HFF-Myc (cell line): ENCODE measurements at places on chromosomes 6 and 20.

GRCh38 chr20:21614980-21615379 lies 90.5 kb upstream of the PAX1 start:
- no peak for DNase-seq

DNA sequence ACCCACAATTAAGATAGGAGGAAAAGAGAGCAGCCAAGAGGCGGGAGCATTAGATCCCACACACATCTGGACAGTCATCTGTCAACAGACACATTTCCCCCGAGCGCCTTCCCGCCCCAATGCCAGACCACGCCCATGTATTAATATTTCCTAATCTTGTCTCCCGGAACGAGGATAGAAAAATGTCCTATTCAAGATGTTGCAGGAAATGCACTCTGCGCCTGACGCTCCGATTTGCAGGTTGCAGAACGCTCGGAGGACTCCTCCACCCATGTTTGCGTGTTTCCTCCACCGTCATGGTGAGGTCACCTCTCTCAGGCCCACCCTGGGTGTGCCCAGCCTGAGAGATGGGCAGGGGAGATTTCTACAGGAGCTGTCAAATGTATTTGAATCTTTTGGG lies 215.2 kb downstream of the TAF4 start:
- no peak for DNase-seq

- DNase-seq = no peak
These were observed 12.1 kb downstream of the SRXN1 start for GRCh38 chr20:640674-641515.

- no peak for DNase-seq
These were observed 104.9 kb downstream of the FOXO3 start for GRCh38 chr6:108665495-108666196.

- DNase-seq = no peak
These were observed 373.8 kb upstream of the JAG1 start for GRCh38 chr20:11047559-11047958.

GRCh38 chr6:89200706-89201215 lies 16.4 kb downstream of the GABRR1 start:
- no peak for DNase-seq

DNA sequence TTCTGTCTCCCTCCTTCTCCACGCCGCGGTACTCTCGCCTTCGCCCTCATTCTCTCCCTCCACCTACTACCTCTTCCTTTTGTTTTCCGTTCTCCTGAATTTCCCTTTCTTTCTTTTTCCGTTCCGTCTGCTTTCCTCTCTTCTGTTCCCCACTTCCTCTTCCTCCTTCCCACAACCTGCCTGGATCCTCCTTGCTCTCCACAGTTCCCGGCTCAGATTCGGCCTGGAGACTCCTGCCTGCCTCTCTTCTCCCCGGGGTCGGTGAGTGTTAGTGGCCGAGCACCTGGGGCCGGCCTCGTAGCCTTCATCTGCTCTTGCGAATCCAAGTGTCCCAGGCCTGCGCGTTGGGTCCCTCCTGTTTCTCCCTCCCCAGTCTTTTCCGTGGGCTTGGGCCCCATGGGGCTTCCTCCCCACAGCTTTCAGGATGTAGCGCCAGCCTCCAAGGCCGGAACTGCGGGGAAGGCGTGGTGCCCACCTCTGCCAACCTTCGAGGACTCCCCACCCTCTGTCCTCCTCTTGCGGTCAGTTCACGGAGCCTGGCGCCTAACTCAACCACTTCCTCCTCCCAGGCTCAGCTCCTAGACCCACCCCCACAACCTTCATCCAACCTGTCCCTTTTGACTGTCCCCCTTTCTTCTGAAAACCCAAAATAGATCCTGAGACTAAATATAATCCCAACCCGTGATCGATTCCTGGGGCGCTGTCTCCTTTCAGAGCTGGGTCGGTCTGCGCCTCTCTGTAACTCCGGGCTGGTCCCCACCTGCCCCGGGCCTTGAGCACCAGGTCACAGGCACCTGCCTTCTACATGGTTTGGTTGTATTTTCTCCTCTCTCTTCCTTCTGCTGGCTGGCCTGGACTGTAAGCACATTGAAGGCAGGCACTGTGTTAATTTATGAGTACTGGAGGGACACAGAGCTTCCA lies 6.8 kb downstream of the NRN1 start:
- DNase-seq = no peak

- no peak for DNase-seq
These were observed 71.3 kb upstream of the STXBP5 start for GRCh38 chr6:147132889-147133288.

DNA sequence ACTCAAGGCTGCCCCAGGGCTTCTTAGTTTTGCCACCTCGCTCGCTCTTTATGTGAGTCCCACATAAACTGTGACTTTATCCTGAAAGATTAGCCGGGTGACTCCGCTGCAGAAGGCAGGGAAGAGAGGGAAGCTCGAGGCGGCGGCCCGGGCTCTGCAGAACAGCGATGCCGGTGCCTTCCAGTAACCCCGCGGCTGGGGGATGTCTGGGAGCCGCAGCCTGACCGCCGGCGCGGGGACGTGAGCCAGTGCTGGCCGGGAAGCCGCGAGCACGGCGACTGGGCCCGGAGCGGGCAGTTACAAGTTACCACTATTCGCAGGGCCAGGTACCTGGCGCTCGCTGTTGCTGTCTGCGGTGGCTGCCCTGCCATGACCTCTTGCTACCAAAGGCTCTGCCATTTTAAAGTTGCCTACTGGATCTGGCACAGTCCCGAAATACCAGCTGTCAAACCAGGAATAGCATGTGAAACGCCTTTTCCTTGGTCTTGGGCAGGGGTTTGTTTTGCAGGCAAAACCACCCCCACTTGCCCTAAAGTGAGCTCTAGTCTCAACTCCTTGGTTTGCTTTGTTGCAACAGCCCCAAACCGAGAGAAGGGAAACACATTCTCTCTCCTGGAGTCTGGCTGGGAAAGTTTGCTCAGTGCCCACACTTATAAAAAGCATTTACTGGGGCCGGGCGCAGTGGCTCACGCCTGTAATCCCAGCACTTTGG lies 124.0 kb upstream of the SLC2A12 start:
- DNase-seq = no peak

DNA sequence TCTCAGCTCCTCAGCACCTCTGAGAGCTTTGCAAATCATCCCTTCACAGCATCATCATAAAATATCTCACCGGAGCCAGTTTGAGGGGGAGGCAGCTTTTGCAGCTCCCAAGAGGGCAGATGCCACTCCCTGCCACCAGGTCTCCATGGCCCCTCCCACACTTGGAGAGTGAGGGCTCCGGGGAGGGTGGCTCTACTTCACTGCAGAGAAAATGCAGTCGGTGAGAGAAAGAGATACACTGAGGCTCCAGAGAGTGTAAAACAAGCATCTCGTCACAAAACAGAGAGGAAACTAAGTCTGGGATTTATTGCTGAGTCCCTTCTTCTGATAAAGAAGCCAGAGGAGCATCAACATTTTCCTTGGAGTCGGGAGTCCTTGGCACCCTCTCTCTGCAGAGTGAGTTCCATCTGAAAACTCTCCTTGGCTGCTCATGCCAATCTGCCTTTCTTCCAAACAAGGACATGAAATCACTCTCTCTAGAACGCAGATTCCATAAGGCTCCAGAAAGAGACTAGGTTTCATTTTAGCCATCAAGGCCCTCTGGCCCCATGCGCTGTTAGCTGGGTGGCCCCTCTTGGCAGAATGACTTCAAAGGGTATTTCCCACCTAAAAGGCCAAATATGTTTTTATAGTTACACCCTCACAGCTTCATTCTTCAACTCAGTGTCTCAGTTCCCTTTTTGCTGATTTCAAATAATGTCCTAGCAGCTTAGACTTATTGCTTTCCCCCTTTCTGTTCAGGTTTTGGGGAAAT lies 70.6 kb upstream of the F13A1 start:
- no peak for DNase-seq

DNA sequence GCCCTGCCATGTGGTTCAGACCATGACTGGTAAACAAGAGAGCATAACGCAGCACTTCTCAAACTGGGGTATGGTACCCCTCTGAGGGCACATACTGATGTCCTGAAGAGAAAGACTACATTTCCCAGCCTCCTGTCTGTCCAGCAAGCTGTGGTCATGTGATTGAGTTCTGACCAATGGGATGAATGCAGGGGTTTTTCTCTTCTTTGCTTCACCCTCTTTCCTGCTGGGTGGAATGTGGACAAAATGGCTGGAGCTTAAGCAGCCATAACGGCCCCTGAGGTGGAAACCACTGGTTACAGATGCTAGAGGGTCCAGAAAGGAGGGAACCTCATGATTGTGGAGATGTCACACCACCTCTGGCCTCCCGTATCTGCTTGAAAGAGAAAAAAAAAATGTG lies 19.4 kb upstream of the KCNB1 start:
- DNase-seq = no peak

- DNase-seq = no peak
These were observed 8.5 kb downstream of the TRIM15 start for GRCh38 chr6:30171677-30172471.

DNA sequence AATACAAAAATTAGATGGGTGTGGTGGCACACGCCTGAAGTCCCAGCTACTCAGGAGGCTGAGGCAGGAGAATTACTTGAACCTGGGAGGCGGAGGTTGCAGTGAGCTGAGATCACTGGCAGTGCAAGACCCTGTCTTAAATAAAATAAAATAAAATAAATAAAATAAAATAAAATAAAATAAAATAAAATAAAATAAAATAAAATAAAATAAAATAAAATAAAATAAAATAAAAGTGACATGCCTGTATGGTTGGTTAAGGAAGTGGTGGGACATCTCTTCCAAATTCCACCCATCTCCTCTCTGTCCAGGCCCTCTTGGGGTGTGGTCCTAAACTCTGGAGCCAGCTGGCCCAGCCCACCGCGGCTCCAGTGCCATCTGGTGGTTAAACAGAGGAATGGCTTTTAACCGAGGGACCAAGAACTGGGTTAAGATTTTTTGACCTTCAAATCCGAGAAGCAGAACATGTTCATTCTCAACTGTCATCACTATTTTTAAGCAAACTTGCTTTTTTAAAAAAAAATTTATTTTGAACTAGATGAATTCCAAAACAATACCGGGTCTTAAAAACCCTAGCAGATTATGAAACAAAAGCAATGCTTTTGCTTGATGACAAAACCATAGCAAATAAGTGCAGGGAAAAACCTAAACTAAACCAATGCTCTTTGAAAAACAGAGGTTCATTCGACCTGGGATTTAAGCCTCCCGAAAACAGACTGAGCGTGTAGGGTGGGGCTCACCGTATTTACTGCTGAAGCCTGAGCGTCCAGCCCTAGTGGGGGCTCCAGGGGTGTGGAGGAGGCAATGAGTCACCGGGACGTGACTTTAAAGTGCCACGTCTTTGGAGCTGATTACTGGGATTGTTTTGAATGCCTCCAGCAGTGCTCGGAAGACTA lies 68.8 kb downstream of the CDC5L start:
- peak; percentile 25 for DNase-seq
